ENCODE measurements at places on chromosomes 11 and 22. TPM values are rescaled to one million over a fixed set of nuclear protein-coding genes. Genes with fewer than 3 reads are reported as not detected.

- no peak for DNase-seq
Measured at GRCh38 chr11:31987118-31988005, 103.5 kb upstream of the RCN1 start.

GRCh38 chr11:2768471-2769408 lies 68.9 kb upstream of the KCNQ1OT1 start:
- DNase-seq = no peak

DNA sequence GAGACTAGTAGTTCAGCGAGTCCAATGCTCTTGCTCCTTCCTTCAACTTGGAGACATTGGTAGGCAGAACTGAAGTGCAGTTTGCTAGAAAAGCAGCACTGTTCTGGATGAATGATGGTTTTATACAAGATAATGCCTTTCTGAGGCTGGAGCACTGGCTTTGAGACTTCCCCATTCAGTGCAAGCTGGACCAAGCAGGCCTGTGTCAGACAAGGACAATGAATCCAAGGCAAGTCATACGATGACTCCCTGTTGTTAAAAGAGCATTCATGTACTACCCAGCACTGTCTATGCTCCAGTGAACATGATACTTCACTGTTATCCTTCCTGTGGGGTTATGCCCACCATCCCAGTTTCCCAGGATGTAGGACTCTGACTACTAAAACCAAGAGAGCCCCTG lies 242.3 kb upstream of the RAG2 start:
- no peak for DNase-seq

GRCh38 chr11:81970886-81971285 lies 762.8 kb downstream of the FAM181B start:
- no peak for DNase-seq

- DNase-seq = no peak
Measured at GRCh38 chr11:114165326-114166230, 106.1 kb downstream of the ZBTB16 start.

- DNase-seq = no peak
Measured at GRCh38 chr11:10898003-10898762, 40.3 kb upstream of the ZBED5 start.

DNA sequence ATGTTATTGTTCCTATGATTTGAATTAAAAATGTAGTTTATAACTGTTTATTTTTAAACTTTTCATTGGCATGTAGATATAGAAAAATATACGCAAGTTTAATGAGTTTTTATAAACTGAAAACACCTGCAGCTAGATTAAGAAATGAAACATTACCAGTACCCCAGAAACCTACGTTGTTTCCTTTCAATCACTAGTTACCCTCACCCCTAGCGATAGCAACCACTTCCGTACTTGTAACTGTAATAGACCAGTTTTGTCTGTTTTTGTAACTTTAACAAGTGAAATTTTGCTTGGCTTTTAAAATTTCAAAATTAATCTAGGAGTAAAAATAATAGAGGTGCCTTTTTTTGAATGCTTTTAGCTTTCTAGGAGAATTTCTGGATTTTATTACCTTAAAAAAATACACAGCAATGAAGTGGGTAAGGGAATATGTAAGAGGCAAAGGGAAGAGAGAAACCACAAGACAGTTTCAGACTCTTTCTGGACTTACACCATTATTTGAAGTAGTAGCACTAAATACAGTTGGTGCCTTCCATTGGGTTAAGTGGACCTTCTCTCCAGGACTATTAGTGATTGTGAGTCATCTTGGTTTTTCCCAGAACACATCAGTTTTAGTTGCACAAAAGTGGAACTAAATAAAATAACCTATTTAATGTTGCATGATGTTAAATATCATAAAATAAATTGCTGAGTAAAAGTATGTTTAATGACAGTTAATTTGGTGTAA lies 18.7 kb upstream of the NAT10 start:
- peak; percentile 28 for DNase-seq

GRCh38 chr11:115155978-115156377 lies 348.2 kb downstream of the CADM1 start:
- DNase-seq = no peak

GRCh38 chr11:30244265-30244664 lies 13.5 kb downstream of the FSHB start:
- no peak for DNase-seq

DNA sequence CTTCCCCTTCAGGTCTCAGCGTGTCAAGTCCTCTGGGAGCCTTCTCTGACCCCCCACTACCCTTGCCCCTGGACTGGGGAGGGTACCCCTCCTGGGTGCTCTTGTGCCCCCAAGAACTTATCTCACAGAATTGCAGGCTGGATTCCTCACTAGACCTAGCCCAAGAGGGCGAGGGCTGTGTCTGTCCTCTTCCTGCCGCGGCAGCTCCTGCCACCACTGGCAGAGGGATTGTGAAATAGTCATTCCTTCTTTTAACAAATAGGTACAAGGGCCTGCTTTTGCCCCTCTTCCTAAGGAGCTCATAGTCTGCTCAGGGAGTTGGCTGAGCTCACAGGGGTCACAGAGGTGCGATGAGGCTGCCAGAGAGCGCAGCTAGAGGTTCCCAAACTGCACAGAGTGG lies 5.5 kb downstream of the RAB36 start:
- DNase-seq = no peak

GRCh38 chr11:112156956-112157766 lies 6.7 kb downstream of the IL18 start:
- DNase-seq = no peak

GRCh38 chr11:73579641-73580434 lies 18.1 kb downstream of the FAM168A start:
- no peak for DNase-seq

GRCh38 chr22:35629406-35630216 lies 12.5 kb upstream of the MB start:
- no peak for DNase-seq

- DNase-seq = no peak
Measured at GRCh38 chr11:99241066-99241465, 220.3 kb downstream of the CNTN5 start.

- DNase-seq = peak; percentile 91
Measured at GRCh38 chr11:45339729-45340519, 53.8 kb upstream of the SYT13 start.

- DNase-seq = no peak
Measured at GRCh38 chr11:100585728-100586127, 101.4 kb upstream of the ARHGAP42 start.

GRCh38 chr11:46520971-46521745 lies 72.7 kb downstream of the AMBRA1 start:
- no peak for DNase-seq

DNA sequence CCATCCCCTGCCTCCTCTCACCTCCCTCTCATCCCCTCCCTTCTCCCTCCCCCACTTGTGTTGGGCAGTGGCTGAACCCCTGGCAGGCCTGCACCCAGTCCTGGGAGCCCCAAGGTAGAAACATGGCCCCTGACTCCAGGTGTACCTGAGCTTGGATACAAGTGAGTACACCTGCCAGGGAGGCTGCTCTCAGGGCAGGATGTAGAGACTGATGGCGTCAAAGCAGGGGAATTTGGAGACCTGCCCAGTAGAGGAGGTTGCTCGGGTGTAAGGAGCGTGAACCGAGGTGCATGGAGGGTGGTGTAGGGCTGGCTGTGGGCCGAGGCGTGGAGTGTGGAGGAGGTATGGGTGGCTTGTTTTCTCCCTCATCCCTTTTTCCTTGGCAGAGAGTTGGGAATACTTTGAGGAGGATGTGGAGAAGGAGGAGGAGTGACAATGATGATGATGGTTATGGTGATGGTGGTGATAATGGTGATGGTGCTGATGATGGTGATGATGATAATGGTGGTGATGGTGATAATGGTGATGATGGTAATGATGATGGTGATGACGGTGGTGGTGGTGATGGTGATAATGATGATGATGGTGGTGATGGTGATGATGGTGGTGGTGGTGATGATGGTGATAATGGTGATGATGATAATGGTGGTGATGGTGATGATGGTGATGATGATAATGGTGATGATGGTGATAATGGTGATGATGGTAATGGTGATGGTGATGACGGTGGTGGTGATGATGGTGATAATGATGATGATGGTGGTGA lies 12.3 kb downstream of the MRGPRG start:
- no peak for DNase-seq

GRCh38 chr11:17293311-17293710 lies 16.8 kb downstream of the NUCB2 start:
- DNase-seq = no peak

DNA sequence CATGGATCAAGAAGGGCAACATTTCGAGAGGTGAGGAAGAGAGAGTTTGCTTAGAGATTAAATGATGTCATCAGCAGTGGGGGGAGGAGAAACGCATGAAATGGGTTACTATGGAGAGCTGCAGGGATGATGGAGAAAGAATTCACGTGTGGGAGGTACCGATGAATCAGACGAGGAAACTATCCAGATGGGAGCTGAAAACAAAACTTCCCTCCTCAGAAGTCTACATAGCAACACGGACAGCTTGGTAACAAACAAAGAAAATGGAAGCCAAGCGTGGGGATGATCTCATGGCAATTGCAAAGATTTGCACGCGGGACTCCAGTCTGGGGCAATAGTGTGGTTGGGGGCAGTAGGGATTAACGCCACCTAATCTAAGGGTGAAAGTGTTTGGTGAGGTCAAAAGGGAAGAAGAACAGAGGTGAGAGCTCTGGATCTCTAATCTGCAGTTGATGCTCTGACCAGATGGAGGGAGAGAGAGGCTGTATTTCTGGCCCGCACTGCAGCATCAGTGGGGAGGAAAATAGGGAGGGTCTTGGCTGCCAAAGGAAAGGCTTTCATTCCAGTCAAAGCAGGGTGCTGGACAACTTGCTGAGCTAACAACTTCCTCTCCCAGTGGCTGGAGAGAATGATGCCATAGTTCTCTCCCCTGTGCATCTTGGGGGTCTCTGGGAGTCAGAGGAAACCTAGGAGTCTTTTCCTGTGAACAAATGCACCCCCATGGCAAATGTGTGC lies 43.4 kb upstream of the CSNK2A3 start:
- no peak for DNase-seq

DNA sequence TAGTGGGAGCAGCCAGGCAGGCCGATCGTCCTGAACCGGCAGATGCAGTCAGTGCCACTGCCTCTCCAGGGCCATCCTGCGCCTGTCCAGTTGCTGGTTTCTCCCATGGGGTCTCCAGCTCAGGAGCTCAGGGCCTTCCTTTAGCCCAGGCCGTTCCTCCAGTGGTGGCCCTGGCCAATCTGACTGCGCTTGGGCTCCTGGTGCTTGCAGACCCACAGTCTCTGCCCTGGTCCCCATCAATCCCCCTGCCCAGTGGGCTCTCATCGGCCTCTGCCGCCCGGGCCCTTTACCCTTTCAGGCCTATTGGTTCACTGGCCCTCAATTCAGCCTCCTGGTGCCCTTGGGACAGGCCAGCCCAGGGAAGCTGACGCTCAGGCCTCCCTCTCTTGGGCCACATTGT lies 29.2 kb upstream of the TSKU start:
- DNase-seq = no peak

DNA sequence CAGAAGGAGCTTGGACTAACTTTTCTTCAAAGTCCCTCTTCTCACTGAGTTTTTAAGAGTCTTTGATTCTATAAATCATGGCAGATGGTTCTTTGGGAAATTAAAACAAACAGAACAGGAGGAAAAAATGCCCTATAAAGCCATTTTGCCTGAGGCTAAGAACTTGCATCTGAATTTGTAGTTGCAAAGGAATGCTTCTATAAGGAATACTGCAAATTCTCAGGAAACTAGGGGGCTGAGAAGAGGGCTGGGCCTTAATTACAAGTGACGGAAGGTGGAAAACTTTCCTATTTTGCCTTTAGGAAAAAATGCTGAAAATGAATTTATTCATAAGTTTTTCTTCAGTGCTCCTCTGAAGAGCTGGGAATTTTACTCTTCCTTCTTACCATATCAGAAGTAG lies 90.0 kb upstream of the NARS2 start:
- no peak for DNase-seq

DNA sequence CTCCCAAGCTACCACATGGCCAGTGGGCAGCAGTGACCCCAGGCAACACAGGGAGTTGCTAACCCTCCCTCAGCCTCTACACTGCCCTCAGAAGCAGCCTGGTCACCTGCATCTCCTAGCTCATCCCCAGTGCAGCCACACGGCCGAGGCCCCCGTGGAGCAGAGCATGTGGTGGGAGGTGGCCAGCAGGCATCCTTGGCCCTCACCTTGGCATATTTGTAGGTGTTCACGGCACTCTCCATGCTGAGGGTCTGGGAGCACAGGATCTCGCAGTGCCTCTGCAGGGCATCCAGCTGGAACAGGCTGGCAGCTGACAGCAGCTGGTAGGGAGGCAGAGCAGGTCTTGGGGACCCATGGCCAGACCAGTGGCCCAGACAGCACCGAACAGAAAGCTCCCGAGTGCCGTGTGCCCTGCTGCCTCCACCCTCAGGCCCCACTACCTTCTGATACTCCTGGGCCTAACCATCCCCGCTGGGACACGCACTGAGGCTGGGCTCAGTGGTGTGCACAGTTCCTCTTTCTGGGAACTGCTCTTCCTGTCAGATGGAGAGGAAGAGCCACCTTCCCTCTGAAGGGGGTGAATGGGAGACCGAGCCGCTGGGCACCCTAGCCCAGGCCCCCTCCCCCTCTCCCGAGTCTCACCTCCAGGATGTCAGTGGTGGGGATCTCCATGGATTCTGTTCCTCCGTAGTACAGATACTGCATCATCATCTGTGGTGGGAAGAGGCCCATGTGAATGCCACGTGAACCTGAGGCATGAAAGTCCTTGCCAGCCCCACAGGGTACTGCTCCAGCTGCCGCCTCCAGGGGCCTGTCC lies 48.8 kb downstream of the NAT10 start:
- no peak for DNase-seq

GRCh38 chr11:121250843-121251242 lies 41.7 kb upstream of the SC5D start:
- no peak for DNase-seq

Gene CABP7
- not detected for total RNA-seq

Gene RIMBP3B
- 3.7 TPM for total RNA-seq

Gene PANX2
- total RNA-seq = not detected

Gene CHRDL2
- not detected for total RNA-seq

Gene TEX12
- not detected for total RNA-seq

Gene TUBA8
- 1.9 TPM for total RNA-seq

Gene LRRC10B
- total RNA-seq = not detected

Gene NCR3LG1
- 3.1 TPM for total RNA-seq

Gene BTG4
- not detected for total RNA-seq

Gene SLC22A8
- total RNA-seq = not detected

Gene ACCSL
- not detected for total RNA-seq

Gene NRGN
- total RNA-seq = 0.67 TPM

Gene TTC9C
- total RNA-seq = 51.0 TPM

Gene ACAD8
- 38.6 TPM for total RNA-seq

Gene GRIA4
- total RNA-seq = not detected

Gene RIN1
- total RNA-seq = 10.1 TPM

Gene OR51B2
- total RNA-seq = not detected

Gene MMP7
- not detected for total RNA-seq
